ENCODE measurements at places on chromosomes 6 and 20.
A peak's percentile ranks its signal among the peaks of the same experiment; 100 is the strongest.

DNA sequence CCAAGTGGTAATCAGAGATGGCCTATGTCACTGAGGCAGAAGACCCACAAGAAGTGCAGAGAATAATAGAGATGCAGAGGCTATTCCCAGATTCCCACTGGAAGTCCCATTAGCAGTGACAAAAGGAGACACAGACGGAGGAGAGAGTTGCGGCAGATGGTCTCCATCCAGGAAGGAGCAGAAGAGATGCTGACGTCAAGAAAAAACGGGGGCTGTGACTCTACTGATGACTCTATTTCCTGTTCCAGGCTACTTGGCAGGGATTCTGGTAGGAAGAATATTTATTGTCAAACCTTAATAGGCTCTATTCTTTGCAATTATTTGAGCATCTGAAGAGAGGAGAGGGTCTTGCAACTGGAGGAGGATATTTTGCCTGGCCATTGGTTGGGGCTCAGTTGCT is 246.0 kb upstream of the ECI2 start:
- DNase-seq = no peak

DNA sequence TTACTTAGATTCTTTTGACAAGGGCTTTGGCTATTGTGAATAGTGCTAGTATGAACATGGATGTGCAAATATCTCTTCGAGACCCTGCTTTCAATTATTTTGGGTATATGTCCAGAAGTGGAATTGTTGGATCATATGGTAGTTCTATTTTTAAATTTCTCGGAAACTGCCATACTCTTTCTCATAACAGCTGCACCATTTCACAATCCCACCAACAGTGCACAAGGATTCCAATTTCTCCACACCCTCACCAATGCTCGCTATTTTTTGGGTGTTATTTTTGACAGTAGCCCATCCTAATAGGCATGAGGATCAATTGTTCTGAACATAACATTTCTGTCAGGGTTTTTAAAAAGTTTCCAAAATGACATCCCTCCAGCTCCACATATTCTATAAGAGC is 69.2 kb upstream of the ESR1 start:
- no peak for DNase-seq

- no peak for DNase-seq
These were observed 28.0 kb upstream of the ZNF217 start for GRCh38 chr20:53621482-53622246.

GRCh38 chr20:49566401-49567364 is 1.3 kb downstream of the PTGIS start:
- DNase-seq = no peak

GRCh38 chr6:45787384-45787783 is 228.3 kb downstream of the CLIC5 start:
- no peak for DNase-seq

- no peak for DNase-seq
These were observed 13.2 kb upstream of the PXDC1 start for GRCh38 chr6:3764516-3765335.

- no peak for DNase-seq
These were observed 61.6 kb downstream of the GRM1 start for GRCh38 chr6:146090474-146090873.

DNA sequence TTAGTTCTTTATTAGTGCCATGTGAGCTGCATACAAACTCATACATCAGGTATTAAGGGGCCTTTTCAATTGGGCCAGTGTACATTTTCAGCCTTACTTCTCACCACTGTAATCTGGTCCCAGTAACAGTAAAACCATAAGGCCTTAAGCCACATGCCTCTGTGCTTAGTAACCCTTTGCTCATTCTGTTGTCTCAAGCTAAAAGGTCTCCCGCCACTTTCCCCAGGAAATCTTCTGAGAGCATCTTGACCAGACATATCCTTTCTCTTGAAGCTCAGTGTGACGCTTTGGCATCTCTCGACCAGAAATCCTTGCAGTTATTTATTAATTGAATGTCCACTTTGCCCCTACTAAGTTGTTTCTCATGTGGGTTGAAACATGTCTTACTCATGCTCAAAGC is 68.0 kb downstream of the CYP39A1 start:
- no peak for DNase-seq

- no peak for DNase-seq
These were observed 407.3 kb upstream of the FLRT3 start for GRCh38 chr20:14744723-14745122.

DNA sequence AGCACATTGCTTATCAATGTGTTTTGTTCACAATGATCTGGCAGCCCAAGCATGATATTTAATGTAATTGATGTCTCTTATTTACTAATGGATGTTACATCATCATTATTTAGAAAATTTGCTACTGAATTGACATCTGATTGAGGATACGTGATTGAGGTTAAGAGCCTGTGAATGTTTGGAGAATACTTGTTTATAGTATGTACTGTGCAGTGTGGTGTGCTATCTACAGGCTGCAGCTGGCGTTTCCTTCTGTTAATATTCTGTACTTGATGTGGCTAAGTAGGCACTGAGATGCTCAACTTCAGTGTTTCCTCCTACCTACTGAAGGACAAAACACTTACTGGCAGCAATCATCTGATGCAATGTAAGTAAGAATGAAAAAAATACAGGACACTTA is 709.6 kb upstream of the FLRT3 start:
- no peak for DNase-seq

DNA sequence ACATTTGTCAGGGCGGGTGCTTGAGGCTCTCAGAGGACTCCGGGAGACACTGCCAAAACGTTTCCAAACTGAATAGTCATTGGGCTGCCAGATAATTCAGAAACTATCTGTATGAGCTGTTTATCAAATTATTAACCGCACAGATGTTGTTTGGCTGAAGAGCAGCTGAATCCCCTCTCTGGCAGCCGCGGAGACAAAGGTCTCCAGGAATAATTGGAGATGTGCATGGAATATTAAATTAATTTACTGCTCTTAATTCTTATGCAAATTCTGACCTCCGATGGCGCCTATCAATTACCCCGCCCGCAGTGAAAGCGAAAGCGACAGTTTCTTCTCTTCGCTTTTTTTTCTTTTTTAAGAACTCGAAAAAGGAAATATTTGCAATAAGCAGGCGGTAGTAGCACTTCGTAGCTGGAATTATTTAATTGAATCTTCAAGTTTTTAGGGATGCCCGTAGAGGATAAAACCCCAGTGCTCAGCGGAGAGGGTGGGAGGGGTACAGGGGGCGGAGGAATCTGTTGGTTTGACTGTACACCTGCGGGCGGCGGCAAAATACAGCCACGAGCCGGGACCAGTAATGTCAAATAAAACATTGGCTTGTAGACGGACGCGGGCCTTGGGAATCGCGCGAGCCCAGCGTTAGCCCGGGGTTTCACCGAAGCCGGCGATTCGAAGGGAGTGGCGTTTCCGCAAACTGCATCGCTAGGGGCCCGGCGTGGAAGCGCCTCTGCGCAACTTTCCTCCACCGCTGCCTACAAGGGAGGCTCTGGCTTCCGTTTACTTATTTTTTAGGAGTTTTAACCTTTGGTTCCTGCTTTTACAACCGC is 6.2 kb downstream of the LINC00237 start:
- DNase-seq = no peak

- DNase-seq = no peak
These were observed 118.5 kb downstream of the SIM1 start for GRCh38 chr6:100346203-100346602.

DNA sequence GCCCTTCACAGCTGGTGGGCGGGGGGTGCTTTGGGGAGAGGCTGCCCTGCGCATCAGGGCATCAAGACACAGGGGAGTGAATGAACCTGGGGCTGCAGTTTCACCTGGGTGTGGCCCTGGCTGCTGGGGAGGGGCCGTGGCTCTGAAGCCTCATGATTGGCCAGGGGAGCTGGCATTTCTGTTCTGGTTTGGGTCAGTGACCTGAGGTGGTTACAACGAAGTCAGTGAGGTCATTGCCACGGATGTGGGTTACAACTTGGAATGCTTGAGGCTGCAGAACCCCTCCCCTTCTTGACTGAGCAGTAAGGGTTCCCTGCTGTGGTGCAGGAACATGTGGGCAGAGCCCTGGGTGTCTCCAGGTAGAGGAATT is 3.0 kb downstream of the TCEA2 start:
- DNase-seq = no peak

DNA sequence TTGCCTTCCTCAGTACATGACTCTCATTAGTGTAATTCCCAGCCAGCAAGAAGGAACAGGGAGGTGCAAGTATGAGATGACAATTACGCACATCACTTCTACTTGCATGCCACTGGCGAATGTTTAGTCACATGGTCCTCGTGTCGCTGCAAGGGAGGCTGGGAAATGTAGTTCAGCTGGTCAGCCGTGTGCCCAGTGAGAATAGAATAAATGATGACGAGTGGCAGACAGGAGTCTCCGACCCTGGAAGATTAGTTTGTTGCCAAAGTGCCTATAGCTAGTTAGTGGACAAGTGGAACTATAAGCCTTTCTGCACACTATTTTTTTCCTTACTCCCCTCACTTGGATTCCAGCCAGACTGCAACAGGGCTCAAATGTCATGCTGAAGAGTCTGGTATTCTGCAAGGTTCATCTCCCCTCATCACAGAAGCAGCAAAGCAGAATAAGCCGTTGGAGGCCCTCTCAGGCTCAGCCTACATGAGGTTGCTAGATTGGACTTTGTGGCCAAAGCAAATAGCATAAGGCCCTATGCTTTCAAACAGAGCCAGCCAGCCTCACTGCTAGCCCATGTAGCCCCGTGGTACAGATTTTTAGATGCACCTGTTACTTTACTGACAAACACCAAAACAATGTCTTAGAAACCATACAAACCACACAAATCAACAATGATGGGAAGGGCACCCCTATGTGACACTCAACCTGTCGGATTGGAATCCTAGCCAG is 9.7 kb downstream of the LINC00237 start:
- no peak for DNase-seq

- DNase-seq = no peak
These were observed 47.4 kb upstream of the FAM83D start for GRCh38 chr20:38878866-38879265.

DNA sequence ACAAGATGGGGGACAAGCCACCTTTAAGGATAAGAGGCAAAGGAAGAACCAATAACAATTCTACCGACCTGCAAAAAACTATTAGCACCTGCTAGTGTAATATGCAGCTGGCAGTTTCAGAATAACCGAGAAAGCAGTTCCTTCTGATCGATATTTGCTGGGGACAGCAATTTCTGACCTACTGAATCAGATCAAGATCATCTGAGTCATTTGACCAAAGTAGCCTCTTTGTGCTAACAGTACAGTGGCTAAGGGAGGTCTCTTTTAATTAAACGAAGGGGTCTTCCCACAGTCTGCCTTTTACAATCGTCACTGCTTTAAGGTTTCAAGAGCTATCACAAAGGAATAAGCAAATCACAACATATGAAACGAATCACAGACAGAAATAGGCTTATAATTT is 318.9 kb downstream of the BTBD9 start:
- DNase-seq = no peak

- DNase-seq = peak; percentile 83
These were observed 49.4 kb upstream of the PTPN1 start for GRCh38 chr20:50460608-50461267.

- no peak for DNase-seq
These were observed 102.7 kb downstream of the SLC23A2 start for GRCh38 chr20:4898282-4899244.

GRCh38 chr20:24662752-24663365 is 193.4 kb downstream of the SYNDIG1 start:
- DNase-seq = no peak

DNA sequence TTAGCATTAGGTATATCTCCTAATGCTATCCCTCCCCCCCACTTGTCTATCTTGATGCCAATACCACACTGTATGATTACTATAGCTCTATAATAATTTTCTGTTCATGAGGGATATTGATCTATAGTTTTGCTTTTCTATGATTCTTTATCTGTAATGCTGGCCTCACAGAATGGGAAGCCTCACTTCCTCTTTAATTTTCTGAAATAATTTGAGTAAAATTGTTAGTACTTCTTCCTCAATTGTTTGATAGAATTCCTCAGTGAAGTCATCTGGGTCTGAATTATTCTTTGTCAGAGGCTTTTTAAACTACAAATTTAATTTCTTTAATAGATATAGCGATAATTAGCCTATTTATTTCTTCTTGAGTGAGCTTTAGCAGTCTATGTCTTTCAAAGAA is 31.2 kb downstream of the SIRPD start:
- no peak for DNase-seq

DNA sequence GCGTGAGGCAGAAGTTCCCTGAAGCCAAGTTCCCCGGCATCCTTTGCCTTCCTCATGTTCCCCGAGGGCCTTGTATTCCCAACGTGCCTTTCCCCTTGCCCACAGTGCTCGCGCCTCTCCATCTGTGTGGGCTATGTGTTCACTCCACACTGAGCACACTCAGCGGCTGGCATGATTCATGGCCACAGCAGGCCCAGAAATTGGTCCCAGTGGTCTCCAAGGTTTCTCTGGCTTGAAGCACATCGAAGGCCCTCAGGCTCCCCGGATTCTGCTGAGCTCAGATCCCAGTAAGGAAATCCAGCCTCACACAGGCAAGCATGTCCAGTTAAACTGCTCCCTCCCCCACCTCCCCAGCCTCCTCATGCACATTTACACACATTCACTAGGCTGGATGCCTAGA is 123.6 kb downstream of the ISM1 start:
- no peak for DNase-seq

DNA sequence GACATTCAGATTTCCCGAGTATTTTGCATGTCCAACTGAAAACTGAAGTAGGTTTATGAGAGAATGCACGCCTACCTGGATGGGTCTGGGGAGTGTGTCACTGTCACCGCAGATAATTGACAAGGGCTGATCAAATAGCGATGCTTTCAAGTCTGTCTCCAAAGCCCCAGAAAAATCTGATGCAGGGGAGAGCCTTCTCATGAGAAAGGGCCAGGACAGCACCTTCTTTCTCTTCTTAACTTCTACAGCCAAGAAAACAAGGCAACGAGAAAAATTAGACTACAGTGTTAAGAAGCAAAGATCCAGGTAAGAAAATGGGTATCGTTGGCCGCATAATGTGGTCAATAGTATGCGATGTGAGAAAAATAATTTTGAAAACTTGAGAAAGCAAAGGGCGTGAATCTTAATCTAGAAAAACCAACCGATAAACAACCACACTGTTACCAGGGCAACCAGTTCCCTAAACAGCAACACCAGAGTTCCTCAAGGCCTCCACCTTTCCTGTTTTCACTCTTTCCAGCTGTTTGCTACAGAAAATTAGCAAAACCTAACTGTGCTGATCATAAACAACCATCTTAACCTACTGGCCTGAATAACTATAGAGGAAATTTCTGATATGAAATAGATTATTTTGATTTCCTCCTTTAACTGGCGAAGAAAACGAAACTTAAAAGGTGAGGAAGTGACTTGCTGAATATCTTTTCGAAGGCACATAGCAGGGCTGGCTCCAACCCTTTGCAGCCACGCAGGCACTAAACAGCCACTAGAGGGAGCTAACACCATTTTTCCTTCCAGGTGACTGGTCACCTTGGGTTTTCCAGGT is 2.6 kb downstream of the TAGAP start:
- DNase-seq = no peak

- DNase-seq = no peak
These were observed 44.7 kb upstream of the CCN2 start for GRCh38 chr6:131995917-131996316.

GRCh38 chr20:14832630-14833029 is 495.2 kb upstream of the FLRT3 start:
- DNase-seq = no peak

- no peak for DNase-seq
These were observed 155.7 kb upstream of the JARID2 start for GRCh38 chr6:15090145-15090579.

Data from stimulated activated CD4-positive, alpha-beta T cell treated with anti-CD3 and anti-CD28 coated beads, Interleukin-1b, Interleukin-23, amount 100 ng/mL, for 24 hours (primary cell).